Tongue (tissue), 3 donors: ENCODE measurements at places on chromosomes 13 and 19. TPM values are rescaled to one million over a fixed set of nuclear protein-coding genes. Genes with fewer than 3 reads are reported as not detected.

The EID2B gene
- 5.0 TPM for total RNA-seq

The SUGP2 gene
- 59.3 TPM for total RNA-seq

The CADM4 gene
- 10.3 TPM for total RNA-seq

The DBP gene
- 8.7 TPM for total RNA-seq

The APBA3 gene
- 17.1 TPM for total RNA-seq

The ZNF763 gene
- total RNA-seq = 4.4 TPM

The CCDC8 gene
- 68.8 TPM for total RNA-seq

The SIGLECL1 gene
- not detected for total RNA-seq

The SMIM24 gene
- not detected for total RNA-seq

The ZSCAN22 gene
- 2.5 TPM for total RNA-seq

The IGFL1 gene
- total RNA-seq = not detected

The RDH8 gene
- not detected for total RNA-seq

The REXO1 gene
- 11.2 TPM for total RNA-seq

The SIAH3 gene
- 0.10 TPM for total RNA-seq

The RGL3 gene
- 0.10 TPM for total RNA-seq

The SLC15A1 gene
- not detected for total RNA-seq

The LAIR1 gene
- total RNA-seq = 8.8 TPM

The CEACAM5 gene
- total RNA-seq = 5.4 TPM

The LILRB5 gene
- 4.1 TPM for total RNA-seq

The CBY2 gene
- total RNA-seq = not detected

The ZNF382 gene
- 21.0 TPM for total RNA-seq

The POU2F2 gene
- total RNA-seq = 2.1 TPM

The ZNF845 gene
- total RNA-seq = 6.8 TPM

The SKA3 gene
- 7.0 TPM for total RNA-seq

The ANKLE1 gene
- total RNA-seq = 0.62 TPM

The SIGLEC10 gene
- total RNA-seq = 2.1 TPM

The UPK1A gene
- not detected for total RNA-seq

The ATP12A gene
- total RNA-seq = 0.21 TPM

The CD37 gene
- total RNA-seq = 2.3 TPM

The ZNF682 gene
- total RNA-seq = 6.4 TPM

The ERICH4 gene
- not detected for total RNA-seq

The KLK11 gene
- total RNA-seq = 11.4 TPM

The SLAIN1 gene
- 8.9 TPM for total RNA-seq

The ERICH6B gene
- total RNA-seq = not detected

The CPAMD8 gene
- total RNA-seq = 6.2 TPM

The KANK2 gene
- total RNA-seq = 236 TPM

The IL12RB1 gene
- 0.41 TPM for total RNA-seq

The TNNI3 gene
- 1.7 TPM for total RNA-seq

The FUT2 gene
- 3.0 TPM for total RNA-seq

The TSSK6 gene
- total RNA-seq = 1.7 TPM
